ENCODE measurements at places on chromosomes 1 and 21.

DNA sequence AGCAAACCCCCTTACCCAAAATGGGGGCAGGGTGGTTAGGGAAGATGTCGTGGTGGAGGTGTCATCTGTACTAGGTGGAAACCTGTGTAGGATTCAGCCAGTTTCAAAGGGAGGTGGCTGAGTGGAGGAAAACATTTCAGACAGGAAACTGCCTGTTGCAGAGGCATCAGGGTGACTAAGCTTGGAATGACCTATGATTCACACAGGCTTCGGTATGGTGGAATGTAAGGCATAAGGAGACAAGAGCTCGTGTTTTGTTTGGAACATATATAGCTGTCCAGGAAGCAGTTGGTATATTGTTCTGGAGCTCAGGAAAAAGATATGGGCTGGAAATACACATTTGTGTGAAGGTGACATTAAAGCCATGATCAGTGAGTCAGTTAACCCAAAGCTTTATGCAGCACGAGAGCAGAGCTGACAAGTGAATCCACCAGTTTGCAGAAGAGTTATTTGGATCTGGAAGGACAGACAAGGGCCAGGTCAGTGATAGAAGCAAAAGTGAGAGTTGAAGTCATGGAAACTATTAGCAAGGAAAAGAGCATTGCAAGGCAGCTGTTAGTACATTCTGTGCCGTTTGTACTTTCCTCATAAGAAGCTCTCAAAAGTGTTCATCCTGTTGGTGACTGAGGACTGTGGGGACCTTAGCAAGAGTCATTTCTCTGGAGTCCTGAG, 12.2 kb downstream of the UTP25 start:
- DNase-seq: no peak

DNA sequence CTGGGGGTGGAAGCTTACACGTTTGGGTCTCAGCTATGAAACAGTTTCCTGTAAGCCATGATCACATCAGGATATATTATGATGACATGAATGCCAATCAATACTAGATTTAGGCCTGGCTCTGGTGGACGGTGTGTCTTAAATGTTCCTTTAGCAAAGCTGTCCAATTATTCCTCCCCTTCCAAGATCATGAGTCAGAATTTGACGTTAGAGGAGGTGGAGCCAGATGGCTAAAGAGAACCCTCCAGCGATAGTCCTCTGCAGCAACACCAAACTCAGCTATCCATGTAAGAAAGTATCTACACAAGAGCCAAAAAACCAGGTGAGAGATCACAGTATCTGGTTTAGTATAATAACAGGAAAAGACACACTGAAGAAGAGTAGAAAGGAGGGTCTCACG, 47.8 kb downstream of the PACC1 start:
- no peak for DNase-seq

DNA sequence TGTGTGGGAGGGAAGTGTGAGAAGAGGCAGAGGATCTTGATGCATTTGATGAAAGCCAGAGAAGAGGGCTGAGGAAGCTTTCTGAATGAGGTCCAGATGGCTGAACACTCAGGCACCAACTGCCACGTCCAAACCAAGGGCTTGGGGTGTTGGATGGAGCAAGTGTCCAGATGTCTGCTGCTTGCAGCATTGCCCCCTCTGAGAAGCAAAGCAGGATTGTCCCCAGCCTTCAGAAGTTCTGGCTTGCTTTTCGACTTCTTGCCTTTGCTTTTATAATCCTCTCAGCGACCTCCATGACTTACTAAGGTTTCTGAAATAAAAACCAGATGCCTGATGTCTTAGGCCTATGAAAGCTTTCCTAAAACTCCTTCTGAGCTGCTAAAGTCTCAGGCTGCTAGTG, 182.5 kb downstream of the HUNK start:
- no peak for DNase-seq

DNA sequence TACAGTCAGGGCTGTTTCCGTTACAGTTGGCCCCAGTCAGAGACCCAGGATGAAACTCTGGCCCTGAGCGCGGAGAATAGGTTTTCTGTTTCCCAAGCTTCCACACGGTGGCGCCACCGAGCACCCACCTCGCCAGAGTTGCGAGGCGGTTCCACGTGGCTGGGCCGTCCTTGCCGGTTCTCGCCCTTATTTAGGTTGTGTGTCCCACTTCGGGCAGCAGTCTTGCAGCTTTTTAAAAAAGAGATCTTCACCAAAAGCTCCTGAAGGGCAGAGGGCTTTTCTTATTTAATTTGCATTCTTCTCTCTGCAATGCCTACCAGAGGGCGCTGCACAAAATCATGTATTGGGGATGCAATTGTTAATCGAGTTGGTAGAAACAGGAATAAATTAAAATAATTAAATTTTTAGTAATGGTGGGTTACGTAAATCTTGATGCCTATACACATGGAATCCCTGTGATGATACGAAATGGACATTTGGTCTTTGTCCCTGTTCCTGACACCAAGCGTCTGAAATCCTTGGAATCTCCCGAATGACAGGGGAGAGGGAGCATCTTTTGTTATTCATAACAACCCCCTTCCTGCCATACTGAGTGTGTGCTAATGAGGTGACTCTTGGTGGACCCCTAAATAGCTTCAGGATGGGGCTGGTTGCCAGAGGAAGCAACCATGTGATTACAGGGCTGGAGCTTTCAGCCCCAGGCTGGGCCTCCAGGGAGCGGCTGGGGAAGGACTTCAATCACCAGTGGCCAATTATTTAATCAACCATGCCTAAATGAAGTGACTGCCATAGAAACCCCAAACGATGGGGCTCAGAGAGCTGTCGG, 5.6 kb upstream of the S100A7 start:
- DNase-seq: peak; percentile 45

DNA sequence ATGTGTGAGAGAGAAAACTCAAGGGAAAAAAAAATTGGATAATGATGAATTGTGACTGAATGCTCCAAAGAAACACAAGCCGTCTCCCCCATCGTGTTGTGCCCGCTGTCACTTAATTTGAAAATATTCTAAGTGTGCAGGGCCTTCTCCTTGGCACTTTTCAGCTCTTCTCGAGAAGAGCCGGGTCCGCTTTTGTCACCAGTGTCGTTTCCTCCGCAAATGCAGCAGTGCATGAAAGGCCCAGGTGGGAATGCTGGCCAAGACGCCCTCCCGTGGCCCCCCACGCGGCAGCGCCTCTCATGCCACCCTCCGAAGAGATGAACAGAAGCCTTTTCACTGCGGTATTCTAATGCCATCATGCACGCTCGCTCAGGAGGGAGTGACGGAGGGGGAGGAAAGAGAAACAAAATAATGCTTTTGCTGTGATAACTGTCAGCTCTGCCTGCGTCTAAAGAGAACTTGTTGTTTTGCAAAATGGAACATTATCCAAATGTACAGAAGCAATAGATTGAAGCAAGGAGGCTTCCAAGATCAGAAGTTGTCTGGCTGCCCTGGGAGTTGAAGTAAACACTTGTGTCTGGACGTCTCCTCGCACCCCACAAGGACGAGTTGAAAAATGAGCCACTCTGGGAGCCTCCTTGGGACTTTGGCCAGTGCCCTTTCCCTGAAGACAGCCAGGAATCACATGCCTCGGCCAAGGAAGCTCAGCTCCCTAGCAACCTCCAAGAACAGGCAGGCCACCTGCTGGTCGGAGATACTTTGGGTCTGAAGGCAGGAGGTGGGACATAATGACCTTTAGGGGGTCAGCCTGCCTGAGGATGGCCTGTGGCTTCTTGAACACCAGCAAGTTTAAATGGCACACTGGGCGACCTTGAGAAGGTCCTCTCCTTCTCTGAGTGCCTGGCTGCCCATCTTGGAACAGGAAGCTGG, 166.1 kb upstream of the ZC3H12A start:
- DNase-seq: no peak

DNA sequence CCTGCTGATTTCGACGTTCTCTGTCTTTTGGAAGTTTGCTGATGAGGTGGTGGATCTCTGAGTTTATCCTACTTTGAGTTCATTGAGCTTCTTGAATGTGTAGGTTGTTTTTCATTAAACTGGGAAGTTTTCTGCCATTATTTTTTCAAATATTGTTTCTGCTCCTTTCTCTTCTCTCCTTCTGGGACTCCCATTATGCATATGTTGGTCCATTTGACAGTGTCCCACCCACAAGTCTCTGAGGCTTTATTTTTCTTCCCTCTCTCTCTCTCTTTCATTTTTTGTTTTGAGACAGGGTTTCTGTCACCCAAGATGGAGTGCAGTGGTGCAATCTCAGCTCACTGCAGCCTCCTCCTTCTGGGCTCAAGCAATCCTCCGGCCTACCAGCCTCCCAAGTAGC, 11.7 kb downstream of the TNFRSF18 start:
- no peak for DNase-seq

- DNase-seq: no peak
Measured at GRCh38 chr1:71170925-71171324, 90.1 kb upstream of the ZRANB2 start.
